ENCODE measurements at places on chromosomes 1 and 21.

DNA sequence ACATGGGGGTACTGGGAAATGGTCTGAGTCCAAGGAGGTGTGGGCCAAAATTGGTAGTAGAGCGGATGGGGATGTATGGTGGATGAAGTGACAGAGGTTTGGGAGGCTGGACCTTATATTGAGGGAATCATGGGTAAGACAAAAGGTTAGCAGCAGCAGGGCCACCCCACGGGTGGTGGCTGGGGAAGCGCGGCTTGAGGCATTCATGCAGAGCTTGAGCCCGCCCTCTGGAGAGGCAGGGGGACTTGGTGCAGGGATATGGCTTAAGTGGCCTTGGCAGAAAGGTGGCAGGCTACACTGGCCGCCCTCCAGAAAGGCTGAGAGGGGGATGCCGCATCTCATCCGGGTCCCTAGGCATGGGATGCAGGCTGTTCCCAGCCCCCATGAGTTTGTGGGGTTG is 31.5 kb downstream of the HMGB4 start:
- no peak for DNase-seq

DNA sequence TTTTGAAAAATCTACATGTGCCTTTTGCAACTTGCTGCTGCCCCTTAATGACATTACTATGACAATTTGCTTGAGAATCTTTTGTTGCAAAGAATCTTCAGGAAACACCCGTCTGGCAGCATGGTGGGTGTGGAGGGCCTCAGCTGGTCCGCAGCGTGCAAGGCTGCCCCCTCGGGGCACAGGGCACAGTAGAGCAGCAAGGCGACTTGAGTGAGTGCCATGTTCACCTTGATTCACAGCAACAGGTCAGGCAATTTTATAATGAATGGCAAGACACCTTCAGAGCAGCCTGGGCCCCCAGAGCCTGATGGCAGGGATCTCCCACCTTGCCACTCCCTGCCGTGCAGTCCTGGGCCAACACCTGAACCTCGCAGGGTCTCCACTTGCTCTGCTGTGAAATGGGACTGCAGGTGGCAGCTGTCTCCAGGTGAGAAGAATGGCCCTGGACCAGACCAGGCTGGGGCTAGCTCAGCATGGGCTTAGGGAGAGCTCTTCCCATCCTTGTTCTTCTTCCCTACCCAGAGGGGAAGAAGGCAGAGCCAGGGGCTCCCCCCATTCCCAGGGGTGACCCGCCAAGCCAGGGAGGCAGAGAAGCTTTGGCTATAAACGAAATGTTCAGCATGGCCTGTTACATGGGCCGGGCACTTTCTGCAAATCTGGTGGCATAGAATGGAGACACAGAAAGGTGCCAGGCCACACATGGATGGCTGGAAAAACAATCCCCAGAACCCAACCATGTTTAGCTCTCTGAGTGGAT is 34.5 kb upstream of the ACTRT2 start:
- DNase-seq, result no peak

GRCh38 chr21:26047279-26047967 is 123.1 kb downstream of the APP start:
- DNase-seq, result no peak

DNA sequence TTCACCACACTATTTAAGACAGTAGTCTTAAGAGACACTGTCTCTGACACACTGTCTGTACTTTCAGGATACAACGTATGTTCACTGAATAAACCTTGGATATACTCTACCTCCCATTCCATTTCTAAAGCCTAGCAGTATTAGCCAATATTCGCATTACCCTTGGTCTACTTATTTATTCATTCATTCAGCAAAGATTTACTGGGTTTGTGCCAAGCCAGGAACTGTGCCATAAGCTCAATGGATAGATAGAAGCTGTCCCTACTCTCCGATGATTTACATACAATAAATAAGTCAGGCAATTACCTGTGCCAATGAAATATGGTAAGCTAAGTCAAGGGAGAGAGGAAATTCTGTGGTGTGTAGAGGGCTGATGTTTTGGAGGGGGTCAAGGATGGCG is 195.2 kb upstream of the RAB4A start:
- no peak for DNase-seq

- no peak for DNase-seq
Observed at GRCh38 chr21:45912611-45913417, 68.8 kb upstream of the COL6A1 start.

- DNase-seq, result no peak
Observed at GRCh38 chr1:147762233-147763024, 2.0 kb upstream of the GJA5 start.

DNA sequence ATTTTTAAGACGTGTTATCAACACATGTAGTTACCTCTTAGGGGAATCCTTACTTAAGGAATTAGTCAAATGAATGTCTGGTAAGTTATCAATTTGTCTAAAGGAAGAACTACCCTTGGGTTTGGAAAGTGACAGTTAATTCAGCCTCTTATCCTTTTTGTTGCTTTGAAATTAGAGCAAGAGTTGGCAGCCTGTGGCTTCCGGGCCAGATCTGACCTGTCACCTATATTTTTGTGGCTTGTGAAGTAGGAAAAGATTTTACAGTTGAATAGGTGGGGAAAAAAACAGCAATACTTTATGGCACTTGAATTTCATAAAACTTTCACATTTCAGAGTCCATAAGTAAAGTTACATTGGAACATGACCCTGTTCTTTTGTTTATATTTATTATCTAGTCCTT is 5.5 kb downstream of the MRPS6 start:
- no peak for DNase-seq

Data from non-pigmented ciliary epithelial cell (primary cell).